ENCODE measurements at places on chromosomes 5 and 9. TPM values are rescaled to one million over a fixed set of nuclear protein-coding genes. Genes with fewer than 3 reads are reported as not detected.

DNA sequence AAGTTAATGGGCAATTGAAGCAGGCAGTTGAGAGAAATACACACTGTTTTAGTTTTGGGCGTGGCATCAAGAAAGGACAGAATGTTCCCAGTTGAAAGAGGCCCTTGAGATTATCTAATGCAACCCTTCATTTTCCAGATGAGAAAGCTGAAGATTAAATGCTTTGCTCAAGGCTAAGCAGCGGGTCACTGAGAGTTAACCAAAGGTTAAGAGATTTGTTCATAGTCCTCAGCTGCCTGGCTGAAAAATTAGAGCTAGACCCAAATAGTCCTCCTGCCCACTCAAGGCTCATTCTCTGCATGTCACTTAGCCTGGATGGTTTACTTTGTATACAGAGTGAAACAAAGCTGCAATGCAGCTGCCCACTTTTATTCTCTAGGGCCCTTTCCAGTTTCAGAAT is 46.7 kb upstream of the MAMDC2 start:
- DNase-seq = no peak

- DNase-seq = no peak
Measured at GRCh38 chr9:90600029-90600428, 42.6 kb downstream of the DIRAS2 start.

GRCh38 chr9:94697972-94698581 is 28.4 kb upstream of the AOPEP start:
- DNase-seq = no peak

DNA sequence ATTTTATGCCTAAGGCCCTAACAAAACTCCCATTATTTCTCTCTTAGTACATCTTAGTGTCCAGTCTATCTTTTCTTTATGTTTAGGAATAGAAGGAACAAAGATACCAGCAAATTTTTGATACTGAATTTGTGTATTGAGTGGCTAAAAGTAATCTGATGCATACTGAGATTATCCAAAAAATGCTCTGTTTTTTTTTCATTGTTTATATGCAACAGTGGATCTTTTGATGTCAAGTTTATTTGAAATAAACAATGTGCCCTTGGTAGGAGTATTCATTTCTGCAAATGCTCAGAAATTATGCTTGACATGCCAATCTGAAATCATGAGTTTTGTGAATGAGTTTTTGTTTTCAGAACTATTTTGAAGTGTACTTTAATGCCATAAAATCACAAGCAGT is 58.7 kb downstream of the CCDC192 start:
- no peak for DNase-seq

Gene FOXD4L3
- total RNA-seq = not detected

GRCh38 chr5:105350486-105351140 is 1788.0 kb upstream of the NUDT12 start:
- DNase-seq = no peak

Gene CD180
- total RNA-seq = not detected

Gene HMMR
- 70.6 TPM for total RNA-seq

Gene SOHLH1
- not detected for total RNA-seq

Gene SLC6A18
- total RNA-seq = not detected

Gene PCDHA11
- 6.9 TPM for total RNA-seq

DNA sequence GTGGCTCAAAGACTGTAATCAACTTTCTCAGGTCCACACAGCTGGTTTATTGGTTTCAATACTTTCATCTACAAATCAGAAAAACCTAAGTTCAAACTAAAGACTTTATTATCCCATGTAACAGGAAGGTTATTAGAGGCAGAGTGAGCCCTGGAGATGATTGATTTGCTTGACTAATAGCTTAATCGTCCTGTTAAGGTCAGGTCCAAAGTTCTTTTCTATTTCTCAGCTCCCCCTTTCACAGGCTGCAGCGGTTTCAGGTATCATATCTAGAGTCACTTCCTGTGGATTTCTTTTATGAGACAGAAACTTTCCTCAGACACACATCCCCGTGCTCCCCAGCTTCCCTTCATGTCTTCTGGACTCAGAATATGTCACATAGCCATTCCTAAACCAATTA is 166.4 kb downstream of the PRELID2 start:
- DNase-seq = no peak

Gene DND1
- 0.41 TPM for total RNA-seq

Data from H1 (cell line).